HS-5 (cell line): ENCODE measurements at places on chromosomes 4 and X.

GRCh38 chr4:106875340-106875739 lies 160.8 kb downstream of the DKK2 start:
- DNase-seq = no peak

GRCh38 chrX:152850465-152850864 lies 19.6 kb downstream of the NSDHL start:
- DNase-seq = no peak

GRCh38 chrX:22987452-22987851 lies 12.3 kb upstream of the DDX53 start:
- DNase-seq = no peak

- peak; percentile 68 for DNase-seq
Measured at GRCh38 chr4:168630445-168631187, 133.8 kb downstream of the PALLD start.

DNA sequence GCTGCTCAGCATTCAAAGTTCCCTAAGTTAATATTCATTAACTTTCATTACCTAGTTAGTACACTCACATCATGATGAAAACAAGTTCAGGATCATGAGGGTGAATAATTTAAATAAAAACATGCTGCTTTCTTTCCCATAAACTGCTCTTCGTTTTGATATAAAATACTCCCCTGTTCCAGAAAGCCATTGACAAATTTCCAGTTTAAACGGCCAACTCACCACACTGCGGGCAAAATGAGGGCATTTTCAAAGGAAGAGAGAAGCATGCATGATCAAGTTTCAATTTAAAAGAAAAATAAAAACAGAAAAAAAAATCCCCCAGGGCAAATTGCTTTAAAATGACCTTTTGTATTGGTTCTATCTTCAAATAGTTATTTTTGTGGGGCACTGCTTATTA lies 69.6 kb downstream of the EPHA5 start:
- no peak for DNase-seq

- no peak for DNase-seq
Measured at GRCh38 chr4:145484225-145484846, 2.7 kb downstream of the SMAD1 start.

GRCh38 chr4:152045807-152046571 lies 285.2 kb upstream of the GATB start:
- no peak for DNase-seq

DNA sequence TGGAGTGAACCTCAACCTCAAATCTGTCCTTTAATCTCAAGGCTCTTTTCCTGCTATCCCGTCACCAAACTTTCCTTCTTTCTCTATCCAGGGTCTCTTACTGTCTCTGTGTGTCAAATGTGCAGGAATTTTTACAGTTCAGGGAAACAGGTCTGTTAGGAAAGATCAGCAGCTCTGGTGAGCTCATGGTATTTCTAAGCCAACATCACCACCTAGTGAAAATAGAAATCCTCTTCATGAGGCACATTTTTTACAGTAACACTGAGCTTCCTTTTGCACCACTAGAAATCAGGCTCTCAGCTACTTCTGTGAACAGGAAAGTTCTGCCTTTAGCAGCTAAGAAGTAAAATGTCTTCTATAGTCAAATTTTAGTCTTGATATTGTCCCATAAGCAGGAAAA lies 39.6 kb downstream of the NUDT11 start:
- DNase-seq = no peak

DNA sequence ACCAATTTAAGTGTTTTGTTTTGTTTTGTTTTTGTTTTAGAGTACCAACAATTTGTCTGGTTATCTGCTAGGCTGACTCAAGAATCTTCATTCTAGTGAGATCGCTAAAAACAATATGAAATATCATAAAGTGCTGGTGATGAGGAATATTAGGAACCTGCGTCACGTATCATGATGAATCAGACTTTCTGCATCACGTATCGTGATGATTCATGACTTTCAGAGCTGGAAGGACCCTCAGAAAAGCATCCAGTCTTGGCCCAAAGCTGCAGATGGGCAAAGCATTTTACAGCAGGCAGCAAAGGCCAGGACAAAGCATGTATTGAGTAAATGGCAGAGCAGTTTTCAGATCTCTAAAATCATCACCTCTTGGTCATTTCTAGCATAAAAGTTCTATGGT lies 278.0 kb upstream of the BOD1L1 start:
- peak; percentile 85 for DNase-seq

GRCh38 chrX:67523932-67524331 lies 19.9 kb upstream of the AR start:
- DNase-seq = no peak

- DNase-seq = no peak
Measured at GRCh38 chr4:87516683-87517082, 12.5 kb downstream of the SPARCL1 start.

DNA sequence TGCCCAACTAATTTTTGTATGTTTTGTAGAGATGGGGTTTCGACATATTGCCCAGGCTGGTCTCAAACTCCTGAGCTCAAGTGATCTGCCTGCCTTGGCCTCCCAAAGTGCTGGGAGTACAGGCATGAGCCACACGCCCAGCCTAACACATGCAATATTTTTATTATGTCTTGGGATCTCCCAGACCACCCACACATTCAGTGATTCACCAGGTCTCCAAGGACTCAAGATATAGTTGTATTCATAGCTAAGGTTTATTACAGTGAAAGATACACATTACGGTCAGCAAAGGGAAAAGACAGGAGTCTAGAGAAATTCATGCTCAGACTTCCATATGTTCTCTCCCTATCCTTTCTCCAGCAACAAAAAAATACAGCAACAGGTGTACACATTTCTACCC lies 25.5 kb upstream of the FAM120C start:
- DNase-seq = no peak

DNA sequence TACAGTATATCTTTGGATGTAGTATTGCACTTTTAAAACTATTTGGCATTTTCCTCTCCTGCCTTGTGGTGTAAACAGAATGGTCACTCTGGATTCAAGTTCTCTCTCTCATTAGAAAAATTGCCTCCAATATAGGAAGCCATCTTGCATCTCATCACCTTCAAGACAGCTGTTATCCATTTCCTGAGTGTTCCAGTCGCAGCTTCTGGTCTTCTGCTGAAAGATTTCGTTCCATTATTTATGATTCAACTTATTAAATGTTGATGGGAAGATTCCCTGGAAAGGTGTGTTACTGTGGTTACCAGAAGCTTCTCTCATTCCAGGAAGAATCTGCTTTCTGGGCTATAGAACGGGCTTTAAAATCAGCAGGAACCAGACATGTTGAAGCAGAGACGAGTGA lies 568.3 kb upstream of the SLIT2 start:
- DNase-seq = no peak

- DNase-seq = no peak
Measured at GRCh38 chrX:132491191-132491590, 2.4 kb upstream of the MBNL3 start.

GRCh38 chr4:3098346-3098745 lies 23.9 kb downstream of the HTT start:
- DNase-seq = no peak

GRCh38 chr4:17516980-17517379 lies 2.0 kb downstream of the CLRN2 start:
- DNase-seq = no peak

DNA sequence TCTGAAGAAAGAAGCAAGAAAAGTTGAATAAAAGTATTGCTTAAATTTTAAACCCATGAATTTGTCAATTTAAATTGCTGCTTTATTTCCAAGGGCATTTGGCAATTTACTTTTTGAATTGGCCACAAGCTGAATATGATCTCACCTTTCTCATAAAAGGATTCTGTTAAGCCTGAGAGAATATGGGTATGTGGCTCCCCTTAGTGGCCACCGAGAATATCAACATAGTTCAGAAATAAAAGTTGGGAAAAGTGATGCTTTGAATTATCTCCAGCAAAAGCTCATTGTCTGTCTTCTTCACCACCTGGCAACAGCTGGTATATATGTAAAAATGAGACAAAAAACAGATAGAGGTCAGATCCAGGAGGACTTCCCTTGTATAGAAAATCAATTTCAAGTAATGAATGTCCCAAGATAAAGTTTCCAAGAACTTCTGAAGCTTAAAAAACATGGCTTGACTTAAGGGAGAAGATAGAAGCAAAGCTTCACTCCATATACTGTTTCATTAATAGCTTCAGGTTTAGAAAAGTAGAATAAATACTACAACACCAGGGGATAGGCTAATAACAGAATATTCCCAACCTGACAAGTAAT lies 290.7 kb upstream of the FAM241A start:
- DNase-seq = peak; percentile 33

GRCh38 chr4:139951021-139951420 lies 203.0 kb downstream of the MAML3 start:
- DNase-seq = no peak

GRCh38 chrX:126836186-126836585 lies 16.7 kb downstream of the PRR32 start:
- DNase-seq = no peak

DNA sequence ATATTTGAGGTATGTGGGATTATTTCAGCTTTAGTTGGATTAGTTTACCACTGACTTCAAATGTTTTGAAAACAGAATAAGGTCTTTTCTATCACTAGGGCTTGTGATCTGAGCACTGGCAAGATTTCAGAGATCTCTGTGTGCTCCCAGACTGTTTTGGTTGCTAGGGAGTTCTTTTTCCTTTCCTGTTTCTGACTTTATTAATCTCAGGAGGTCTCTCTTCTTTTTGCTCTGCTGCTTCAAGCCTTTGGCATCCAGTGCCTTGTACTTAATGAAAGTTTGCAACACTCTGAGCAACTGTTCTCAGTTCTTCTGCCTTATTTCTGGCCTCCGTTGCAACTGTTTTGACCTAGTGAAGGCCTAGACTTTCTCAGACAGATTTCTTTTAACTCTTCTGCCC lies 32.1 kb upstream of the PAQR3 start:
- DNase-seq = no peak

GRCh38 chrX:15274946-15275345 lies 5.1 kb upstream of the ASB9 start:
- DNase-seq = no peak

DNA sequence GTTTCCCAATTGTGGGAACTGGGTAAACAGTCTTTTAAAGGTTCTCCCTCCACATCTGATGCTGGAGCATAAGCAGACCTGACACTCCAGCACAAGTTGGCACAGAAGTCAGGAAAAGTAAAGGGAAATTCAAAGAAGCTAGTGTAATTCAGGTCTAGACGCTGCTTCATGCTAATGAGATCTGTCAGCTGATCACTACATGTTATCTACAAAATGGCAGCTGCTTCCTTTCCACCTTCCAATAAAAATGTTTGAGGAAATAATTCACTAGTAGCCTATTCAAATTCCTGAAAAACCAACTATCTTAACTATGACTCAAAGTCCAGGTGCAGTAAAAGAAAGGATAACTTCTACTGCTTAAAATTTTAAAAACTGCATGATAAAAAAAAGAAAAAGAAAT lies 29.3 kb downstream of the DCAF8L2 start:
- no peak for DNase-seq

GRCh38 chrX:47489507-47490275 lies 6.7 kb upstream of the ZNF41 start:
- no peak for DNase-seq

DNA sequence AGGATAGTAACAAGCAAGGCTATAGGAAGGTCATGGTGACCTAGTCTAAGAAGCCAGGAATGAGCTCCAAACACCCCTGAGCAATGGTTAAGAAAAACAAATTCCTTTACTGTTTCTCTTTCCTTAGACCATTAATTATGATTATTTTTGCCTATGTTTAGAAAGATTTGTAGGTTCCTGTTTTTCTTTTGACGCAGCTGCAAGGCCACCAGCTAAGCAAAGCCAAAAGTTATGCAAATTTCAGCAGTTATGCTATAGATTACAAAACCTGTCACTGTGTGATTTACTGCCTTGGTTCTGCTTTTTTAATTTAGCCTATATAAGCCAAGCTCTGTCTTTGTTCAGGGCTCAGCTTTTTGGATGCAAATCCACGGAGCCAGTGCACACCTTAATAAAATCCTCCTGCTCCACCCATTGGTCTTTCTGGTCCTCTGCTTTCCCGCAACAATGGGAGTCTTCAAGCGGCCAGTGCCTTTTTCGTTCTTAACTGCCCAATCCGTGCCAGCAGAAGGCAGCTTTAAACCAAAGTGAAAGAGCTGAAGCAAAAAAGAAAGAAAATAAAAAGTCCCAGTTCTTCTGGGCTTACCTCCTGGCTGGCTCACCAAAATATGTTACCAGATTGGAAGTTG lies 1.4 kb upstream of the CEP135 start:
- no peak for DNase-seq

DNA sequence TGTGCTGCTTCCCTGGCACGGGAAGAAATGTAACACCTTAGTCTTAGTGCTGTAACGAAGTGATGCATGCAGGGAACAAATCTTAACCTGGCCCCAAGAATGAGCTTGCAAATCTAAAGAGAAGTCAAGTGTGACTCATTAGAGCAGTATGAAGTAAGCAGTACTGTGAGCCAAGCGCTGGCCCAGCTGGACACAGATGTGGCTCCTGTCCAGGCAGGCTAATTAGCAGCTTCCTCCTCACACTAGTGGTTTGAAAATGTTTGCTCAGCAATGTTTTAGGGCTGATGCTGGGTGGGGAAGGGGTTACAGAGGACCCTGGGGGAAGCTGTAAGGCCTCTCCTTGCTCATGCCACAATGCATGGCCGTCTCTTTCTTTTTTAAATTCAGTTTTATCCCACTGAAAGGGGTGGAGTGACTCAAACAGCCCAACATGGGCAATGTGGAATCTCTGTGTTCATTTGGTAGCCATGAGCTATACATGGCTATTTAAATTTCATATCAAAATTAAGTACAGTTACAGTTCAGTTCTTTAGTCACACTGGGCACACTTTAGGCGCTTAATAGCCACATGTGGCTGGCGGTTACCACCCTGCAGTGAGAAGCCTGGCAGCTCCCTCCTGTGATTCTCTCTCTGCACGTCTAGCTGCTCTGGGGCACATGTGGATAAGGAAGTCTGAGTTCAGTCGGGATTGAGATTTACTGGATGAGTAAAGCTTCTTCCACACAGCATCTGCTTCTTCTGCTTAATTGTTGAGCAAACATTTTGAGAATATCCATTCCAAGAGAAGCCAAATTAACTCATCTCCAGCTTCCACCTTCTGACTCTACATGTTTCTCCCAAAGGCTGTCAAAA lies 48.8 kb downstream of the MAP7D2 start:
- peak; percentile 69 for DNase-seq

DNA sequence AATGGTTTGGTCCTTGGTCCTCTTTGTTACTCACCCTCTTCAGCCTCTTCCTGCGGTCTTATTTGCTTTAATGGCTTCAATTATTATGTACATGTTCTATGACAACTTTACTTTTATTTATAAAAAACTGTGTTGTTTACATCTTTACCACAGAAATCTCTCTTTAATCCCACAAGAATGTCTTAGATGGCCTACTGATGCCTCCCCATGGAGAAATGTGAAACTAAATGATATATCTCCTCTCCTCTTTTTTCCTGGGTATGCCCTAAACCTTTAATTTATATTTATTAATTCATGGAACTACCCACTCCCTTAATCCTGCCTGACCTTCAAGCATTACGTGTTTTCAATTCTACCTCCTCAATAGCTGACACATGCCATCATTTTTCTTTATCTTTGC lies 573.2 kb downstream of the CENPC start:
- DNase-seq = no peak

GRCh38 chrX:24946369-24946768 lies 69.4 kb downstream of the ARX start:
- DNase-seq = no peak
